ENCODE measurements at places on chromosomes 5 and 9.

DNA sequence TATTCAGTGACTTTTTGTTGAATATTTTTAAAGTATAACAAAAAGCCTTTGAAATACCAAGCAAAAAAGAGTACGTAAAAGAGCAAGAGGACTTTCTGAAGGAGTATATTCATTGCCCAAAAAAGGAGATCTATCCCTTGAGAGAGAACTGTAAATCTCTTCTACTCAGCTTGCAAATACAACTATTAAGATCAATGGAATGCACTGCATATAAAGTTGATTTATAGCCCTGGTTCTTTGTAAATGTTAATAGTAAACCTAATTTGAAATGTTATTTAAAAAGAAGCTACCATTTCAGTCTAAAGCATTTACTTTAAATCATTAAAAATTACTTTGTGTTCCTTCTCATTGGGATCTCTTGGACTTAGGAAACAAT is 168.1 kb downstream of the PDE4D start:
- DNase-seq, result no peak

- DNase-seq, result no peak
Observed at GRCh38 chr5:167755420-167755819, 536.0 kb upstream of the WWC1 start.

DNA sequence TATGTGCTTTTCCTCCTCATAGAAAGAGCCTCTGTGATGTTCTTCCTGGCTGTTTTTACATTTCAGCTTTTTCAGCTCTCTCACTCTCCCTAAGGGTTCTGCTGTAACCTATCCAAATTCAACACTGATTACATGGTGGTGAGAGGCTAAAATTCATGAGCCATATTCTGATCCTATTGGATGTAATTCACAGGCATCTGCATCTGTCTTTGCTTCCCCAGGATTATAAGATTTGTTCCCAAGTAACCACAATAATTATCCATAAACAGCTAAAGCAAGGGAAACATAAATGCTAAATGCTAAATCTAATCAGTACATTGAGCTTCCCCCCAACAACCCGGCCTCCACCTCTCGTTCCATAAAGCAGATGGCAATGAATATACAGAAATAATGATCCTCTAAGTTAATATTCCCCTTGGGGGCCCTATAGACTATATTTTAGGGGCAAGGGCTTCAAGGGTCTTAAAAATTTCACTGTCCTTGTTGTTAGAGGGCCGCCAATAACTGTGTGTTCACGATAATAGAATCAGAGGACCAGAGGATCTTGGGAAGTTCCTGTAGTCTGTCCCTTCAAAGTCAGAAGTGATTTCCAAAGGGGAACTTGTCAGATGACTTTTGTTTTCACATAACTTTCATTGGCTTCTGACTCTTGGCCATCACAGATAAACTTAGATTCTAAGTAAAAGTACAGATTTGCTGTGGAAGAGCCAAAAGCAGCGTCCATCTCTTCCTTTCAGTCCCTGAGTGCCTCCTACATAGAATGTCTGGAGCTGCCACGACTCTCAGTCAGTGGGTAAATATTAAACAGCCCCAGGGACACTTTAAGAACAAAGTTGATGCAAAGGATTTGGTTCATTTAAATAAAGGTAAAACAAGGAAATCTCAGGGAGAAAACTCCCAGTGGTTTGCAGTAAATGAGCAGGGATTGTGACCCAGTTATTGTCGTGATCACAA is 125.6 kb downstream of the ALDH1A1 start:
- DNase-seq, result peak; percentile 94

DNA sequence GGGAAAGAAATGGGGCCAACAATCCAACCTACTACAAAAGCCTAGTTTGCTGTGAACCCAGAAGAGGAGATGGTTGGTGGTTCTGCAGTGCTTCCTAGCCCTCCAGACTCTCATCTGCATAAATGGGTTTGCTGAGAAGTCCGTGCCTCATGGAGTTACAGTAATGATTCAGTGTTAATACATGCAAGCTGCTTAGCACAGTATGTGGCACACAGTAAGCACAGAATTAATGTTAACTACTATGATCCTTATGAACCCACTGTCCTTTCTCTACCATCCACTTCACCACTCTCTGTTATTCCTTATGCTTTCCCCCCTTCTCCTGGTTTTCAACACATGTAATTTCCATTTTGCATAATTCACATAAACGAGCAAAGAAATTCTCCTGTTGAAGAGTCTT is 100.0 kb downstream of the ACTBL2 start:
- no peak for DNase-seq

GRCh38 chr5:98975223-98975622 is 46.4 kb upstream of the CHD1 start:
- no peak for DNase-seq

DNA sequence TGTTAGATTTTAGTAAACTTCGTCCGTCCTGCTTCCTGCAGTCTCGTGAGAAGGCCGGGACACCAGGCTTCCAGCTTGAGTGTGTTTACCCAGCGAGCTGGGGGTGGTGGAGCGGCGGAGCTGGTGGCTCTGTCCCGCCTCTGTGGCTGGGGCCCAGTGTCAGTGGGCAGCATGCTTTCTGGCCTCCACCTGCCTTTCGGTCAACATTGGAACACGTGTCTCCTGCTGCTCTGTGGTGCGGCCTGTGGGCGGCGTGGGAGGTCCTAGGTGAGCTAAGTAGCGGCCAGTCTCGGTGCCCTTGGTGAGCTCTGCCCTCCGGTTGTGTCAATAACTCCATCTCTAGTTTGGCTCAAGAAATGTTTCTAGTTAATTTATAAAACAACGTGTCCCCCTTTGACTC is 125.9 kb downstream of the GADD45G start:
- no peak for DNase-seq

DNA sequence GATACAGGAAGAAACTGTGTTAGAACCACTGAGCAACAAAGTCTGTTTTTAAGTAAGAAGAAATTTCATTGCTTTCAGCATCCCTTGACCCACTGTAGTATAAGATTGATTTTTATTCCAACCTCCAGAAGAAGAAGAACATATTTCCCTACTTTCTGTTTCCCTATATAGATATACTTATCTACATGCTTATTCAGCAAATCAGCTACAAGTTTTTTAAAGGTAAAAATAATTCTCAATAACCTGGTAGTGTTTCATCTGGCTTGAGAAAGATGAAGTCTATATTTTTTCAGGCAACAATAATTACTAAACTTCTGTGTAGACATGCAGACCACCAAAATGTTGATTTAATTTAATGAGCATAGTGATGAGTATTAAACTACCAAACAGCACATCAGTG is 201.0 kb downstream of the OSTF1 start:
- no peak for DNase-seq

DNA sequence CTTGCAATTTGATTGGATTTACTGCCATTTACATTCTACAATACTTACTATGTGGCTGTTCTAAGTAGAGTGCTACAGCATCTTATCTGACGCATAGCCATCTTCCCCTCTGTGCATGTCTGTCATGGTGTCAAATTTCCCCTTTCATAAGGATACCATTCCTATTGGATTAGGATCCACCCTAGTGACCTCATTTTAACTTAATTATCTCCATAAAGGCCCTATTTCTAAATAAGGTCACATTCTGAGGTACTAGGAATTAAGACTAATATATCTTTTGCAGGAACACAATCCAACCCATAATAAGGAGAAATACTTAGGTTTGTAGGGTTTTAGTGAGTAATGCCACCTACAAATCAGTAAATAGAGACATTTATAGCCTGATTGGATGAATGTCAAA is 268.0 kb downstream of the ADAMTSL1 start:
- no peak for DNase-seq

DNA sequence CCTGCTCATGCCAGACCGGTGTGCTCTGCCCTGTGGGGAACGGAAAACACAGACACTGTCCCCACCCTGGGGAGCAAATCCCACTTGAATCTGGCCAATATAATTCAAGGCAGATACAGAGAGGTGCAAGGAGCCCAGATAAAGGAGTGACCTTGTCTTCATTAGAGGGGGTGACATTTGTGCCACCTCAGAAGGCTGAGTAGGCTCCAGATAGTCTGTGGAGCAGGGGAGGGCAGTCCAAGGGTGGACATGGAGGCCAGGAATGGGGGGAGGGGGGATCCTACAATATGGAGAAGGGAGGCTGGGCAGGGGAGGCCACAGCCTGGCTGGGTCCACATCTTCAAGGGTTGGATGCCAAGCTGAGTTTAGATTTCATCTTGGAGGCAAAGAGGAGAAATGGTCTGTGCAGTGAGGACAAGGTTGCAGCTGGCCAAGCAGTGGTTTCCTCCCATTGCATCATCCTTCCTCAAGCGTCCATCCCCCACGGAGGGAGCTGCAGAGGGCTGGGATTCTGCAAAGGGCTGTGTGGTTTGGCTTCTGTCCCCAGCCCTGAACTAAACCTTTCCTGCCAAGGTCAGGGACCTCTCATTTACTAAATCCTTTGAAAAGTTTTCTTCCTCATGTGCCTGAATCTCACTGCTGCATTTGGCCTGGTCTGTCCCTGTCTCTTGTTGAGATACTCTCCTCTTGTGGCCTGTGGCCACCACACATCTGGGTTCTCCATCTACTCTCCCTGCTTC is 60.1 kb downstream of the GALNT12 start:
- peak; percentile 57 for DNase-seq

GRCh38 chr9:93037476-93037971 is 21.0 kb upstream of the SUSD3 start:
- no peak for DNase-seq

DNA sequence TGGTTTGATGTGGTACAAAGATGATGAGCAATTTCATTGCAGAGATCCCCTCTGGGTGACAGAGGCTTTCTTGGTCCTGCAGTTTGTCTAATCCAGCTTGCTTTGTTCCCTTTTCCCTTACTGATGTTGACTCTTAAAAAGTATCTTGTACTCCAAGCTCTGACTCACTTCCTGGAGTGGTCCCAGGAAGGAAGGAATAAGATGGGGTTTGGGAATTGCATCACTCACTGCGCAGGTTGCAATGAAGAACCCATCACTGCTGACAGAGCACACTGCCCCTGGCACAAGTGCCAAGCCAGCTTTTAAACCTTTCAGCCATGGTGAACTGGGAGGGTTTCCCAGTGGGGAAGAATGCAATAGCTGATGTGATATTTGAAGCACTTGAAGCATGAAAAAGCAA is 662.2 kb upstream of the CTNND2 start:
- no peak for DNase-seq

GRCh38 chr9:127168756-127169574 is 46.5 kb upstream of the ANGPTL2 start:
- no peak for DNase-seq

DNA sequence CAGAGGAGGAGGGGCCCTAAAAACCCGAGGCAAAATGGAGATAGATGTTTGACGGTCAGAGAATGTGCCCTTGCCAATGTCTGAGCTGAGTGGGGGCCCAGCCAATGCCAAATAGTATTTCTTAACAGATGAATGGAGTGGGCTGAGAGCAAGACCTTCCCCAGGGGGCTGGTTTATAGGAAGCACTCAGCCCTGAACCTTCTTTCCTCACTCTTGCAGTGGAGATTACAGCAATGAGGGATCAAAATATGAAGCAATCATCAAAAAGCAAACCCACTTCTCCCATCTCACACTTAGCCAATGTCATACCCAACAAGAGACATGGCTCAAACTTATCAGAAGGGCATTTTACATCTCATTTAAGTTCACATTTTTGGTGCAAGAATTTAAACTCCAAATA is 350.3 kb downstream of the GADD45G start:
- DNase-seq, result no peak

GRCh38 chr9:33127881-33128280 is 39.3 kb downstream of the B4GALT1 start:
- no peak for DNase-seq

DNA sequence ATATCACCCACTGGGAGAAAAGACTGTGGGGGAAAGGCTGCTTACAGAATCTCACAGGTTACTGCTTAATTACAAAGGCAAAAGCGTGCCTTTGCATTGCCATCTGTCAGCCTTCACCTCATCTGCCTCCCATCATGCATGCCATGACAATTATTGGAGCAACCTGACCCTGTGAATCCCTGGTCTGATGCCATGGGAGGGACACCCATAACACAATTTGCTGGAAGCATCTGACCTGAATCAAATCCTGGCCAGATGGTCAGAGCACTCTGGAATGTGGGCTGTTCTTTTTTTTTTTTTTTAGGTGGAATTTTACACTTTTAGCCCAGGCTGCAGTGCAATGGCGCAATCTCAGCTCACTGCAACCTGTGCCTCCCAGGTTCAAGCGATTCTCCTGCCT is 11.6 kb upstream of the RETREG1 start:
- DNase-seq, result no peak

DNA sequence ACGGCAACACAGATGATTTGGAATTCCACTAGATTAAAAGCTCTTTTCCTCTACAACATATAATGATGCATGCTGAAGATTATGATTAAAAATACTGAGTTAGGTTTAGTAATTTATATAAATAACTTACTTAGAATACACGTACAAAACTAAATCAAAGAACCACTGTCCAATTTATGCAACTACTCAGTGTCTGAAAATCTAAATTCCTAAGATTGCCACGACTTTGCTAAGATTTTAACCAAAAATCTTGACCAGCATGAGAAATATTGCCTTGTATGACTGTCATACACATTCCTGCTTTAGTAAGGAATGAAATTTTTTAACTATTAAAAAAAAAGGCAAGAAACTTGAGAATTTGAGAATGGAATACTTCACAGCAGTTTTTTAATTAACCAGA is 292.4 kb downstream of the ZNF608 start:
- DNase-seq, result no peak

GRCh38 chr9:17045381-17045940 is 89.4 kb upstream of the CNTLN start:
- DNase-seq, result peak; percentile 10

DNA sequence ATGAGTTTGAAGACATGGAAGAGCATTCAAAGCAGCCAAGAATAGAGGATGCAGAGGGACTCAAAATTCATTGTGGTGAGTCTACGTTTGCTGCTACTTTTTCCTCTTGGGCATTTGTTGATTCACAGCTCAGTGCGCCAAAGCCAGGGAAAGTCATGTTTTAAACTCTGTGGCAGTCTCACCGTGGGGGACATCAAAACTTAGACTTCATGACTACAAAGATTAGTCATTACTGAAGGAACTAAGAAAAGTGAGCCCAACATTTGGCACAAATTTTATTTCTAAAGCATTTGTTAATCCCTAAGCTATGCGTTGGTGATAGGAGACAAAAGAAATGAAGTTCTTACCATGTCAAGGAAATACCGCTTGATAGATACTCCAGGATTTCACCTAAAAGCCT is 73.7 kb upstream of the MTAP start:
- no peak for DNase-seq

- peak; percentile 64 for DNase-seq
Observed at GRCh38 chr5:41790038-41790776, 80.0 kb downstream of the OXCT1 start.

GRCh38 chr9:126293522-126293889 is 33.1 kb upstream of the MVB12B start:
- DNase-seq, result no peak

GRCh38 chr5:151328734-151329133 is 18.6 kb downstream of the SLC36A2 start:
- no peak for DNase-seq
